ENCODE measurements at places on chromosomes 3 and 15. TPM values are rescaled to one million over a fixed set of nuclear protein-coding genes. Genes with fewer than 3 reads are reported as not detected.

SKOR1 gene
- 2.9 TPM for total RNA-seq

DNA sequence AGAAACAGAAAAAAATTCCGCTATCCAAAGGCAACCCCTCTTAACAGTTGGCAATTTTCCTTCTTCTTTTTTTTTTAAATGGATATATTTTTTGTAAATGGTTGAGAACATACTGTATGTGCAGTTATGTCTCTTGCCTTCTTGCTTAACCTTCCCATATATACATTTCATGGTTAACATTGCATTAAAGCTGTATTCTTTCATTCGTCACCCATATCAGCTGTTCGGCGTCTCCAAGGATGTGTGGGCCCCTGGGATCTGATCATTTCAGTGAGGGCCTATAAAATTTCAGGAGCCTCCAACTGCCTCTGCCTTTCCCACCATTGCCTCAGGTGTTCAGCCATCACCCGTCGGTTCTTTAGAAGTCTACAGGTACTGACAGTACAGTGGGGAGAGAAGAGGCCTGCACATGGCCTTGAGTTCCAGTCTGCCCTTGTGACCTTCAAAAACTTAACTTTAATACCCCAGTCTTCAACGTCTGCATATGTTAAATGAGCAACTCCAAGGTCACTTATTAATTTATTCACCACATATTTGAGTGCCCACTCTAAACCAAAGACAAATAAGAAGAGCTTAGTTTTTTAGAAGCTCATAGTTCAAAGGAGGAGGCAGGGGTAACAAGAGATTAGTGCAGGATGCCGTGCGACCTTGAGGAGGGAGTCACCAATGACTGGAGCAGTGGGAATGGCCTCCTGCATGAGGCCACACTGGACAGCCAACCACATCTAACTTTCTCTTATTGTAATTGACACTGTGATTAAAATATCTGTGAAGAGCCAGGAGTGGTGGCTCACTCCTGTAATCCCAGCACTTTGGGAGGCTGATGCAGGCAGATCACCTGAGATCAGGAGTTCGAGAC lies 6.9 kb downstream of the ST6GAL1 start:
- peaks cover 34% of the 10 kb centered on the region for H3K36me3 ChIP-seq
- no peak for DNase-seq
- no peaks in the 10 kb centered on the region for H3K27me3 ChIP-seq
- H3K4me1 ChIP-seq = peaks cover 27% of the 10 kb centered on the region
- H3K27ac ChIP-seq = no peak overlapping the region

DNA sequence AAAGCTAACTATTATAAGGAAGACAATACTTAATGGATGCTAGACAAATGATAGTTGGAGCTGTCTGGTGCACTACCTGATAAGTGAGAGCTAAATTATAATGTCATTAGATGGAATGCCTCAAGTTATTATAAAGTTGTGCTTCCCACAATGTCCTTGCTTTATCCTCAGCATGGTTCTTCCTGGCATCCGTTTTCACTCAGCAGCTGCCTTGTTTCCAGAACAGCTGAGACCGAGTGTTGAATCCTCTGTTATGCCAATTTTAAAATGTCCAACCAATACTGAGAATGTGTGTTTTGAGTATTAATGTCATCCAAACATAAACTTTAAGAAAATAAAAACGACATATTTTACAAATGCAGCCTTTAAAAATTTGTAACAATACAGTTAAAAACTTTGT lies 286.7 kb upstream of the SOX2 start:
- H3K4me3 ChIP-seq = no peak overlapping the region
- no peaks in the 10 kb centered on the region for H3K4me1 ChIP-seq
- no peaks in the 10 kb centered on the region for H3K27me3 ChIP-seq
- H3K27ac ChIP-seq = no peak overlapping the region
- no peak for DNase-seq

SAMD7 gene
- total RNA-seq = not detected

KBTBD8 gene
- 11.8 TPM for total RNA-seq

- no peak for DNase-seq
- H3K27ac ChIP-seq = no peak overlapping the region
- no peaks in the 10 kb centered on the region for H3K4me1 ChIP-seq
- H3K4me3 ChIP-seq = no peak overlapping the region
- no peaks in the 10 kb centered on the region for H3K27me3 ChIP-seq
Measured at GRCh38 chr15:48062148-48062872, 58.5 kb upstream of the SLC24A5 start.

- H3K27me3 ChIP-seq = no peaks in the 10 kb centered on the region
- H3K36me3 ChIP-seq = no peaks in the 10 kb centered on the region
- no peak overlapping the region for H3K27ac ChIP-seq
Measured at GRCh38 chr3:69565316-69565715, 173.9 kb upstream of the MITF start.

Measured in natural killer cell (primary cell).